Aorta (tissue), 5 donors: ENCODE measurements at places on chromosomes 4 and X.

- H3K36me3 ChIP-seq: no peaks in the 10 kb centered on the region
- H3K4me1 ChIP-seq: no peaks in the 10 kb centered on the region
- H3K27ac ChIP-seq: no peak overlapping the region
- no peaks in the 10 kb centered on the region for H3K27me3 ChIP-seq
Observed at GRCh38 chrX:16075087-16075486, 48.3 kb upstream of the GRPR start.

- no peak for DNase-seq
- peaks cover 2% of the 10 kb centered on the region for H3K4me1 ChIP-seq
- H3K27me3 ChIP-seq: no peaks in the 10 kb centered on the region
- peak overlapping the region; percentile 87 for H3K27ac ChIP-seq
- H3K36me3 ChIP-seq: no peaks in the 10 kb centered on the region
Observed at GRCh38 chr4:95537863-95538488, 10.8 kb downstream of the UNC5C start.

GRCh38 chr4:31290836-31291235, 570.7 kb downstream of the PCDH7 start:
- no peaks in the 10 kb centered on the region for H3K27me3 ChIP-seq
- no peak overlapping the region for H3K27ac ChIP-seq
- H3K4me1 ChIP-seq: no peaks in the 10 kb centered on the region
- no peak for DNase-seq
- no peaks in the 10 kb centered on the region for H3K36me3 ChIP-seq

DNA sequence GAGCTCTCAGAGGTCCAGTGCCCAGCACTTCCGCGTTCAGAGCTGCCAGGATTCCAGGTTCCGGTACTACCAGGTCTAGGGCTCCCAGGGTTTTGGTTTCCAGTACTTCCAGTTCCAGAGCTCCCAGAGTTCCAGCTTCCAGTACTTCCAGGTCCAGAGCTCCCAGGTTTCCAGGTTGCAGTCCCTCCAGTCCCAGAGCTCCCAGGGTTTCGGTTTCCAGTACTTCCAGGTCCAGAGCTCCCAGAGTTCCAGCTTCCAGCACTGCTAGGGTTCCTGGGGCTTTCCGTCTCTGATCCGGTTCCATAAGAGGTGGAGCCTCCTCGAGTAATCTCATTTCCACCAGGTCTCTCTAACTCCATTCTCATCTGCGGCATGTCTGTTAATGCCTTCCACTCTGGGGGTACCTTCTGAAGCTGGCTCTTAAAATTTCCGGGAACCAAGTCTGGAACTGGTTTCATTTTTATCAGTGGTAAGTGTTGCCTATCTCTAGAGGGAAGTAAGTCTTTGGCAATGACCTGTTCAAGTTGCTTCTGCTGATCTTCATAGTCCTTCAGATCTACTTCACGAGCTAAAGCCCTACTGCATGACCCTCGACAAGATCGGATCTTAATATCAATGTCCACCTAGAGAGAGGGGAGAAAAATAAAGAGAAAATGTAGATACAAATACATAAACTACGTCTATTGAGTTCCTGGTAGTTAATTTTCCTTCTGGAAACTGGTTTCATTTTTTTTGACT, 4.1 kb downstream of the FGA start:
- H3K27me3 ChIP-seq: no peaks in the 10 kb centered on the region
- H3K36me3 ChIP-seq: no peaks in the 10 kb centered on the region
- no peak overlapping the region for H3K27ac ChIP-seq
- H3K4me3 ChIP-seq: no peak overlapping the region
- no peaks in the 10 kb centered on the region for H3K4me1 ChIP-seq

DNA sequence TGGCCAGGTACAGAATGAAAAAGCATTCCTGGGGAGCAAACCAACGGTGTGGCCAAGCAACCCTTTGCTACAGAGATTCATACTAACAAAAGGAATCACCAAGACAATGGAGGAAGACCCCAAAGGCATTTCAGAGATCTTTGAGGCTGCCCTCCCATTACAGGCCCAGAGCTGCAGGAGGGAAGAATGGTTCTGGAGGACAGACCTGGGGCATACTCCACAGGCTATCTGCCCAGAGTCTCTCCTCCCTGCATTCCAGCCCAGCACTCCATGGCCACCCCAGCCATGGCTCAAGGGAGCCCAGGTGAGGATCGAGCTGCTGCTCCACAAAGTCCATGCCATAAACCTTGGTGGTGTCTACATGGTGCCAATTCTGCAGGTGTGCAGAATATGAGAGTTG, 81.9 kb downstream of the ATP11C start:
- H3K4me3 ChIP-seq: no peak overlapping the region
- H3K4me1 ChIP-seq: no peaks in the 10 kb centered on the region
- DNase-seq: no peak
- no peaks in the 10 kb centered on the region for H3K36me3 ChIP-seq

GRCh38 chrX:19990151-19990555, 708 bp downstream of the BCLAF3 start:
- H3K4me1 ChIP-seq: no peaks in the 10 kb centered on the region
- no peaks in the 10 kb centered on the region for H3K27me3 ChIP-seq
- H3K36me3 ChIP-seq: no peaks in the 10 kb centered on the region
- no peak overlapping the region for H3K27ac ChIP-seq
- no peak for DNase-seq

GRCh38 chr4:153765894-153766293, 6.1 kb upstream of the RNF175 start:
- DNase-seq: no peak
- no peaks in the 10 kb centered on the region for H3K36me3 ChIP-seq
- no peak overlapping the region for H3K27ac ChIP-seq
- no peak overlapping the region for H3K4me3 ChIP-seq

DNA sequence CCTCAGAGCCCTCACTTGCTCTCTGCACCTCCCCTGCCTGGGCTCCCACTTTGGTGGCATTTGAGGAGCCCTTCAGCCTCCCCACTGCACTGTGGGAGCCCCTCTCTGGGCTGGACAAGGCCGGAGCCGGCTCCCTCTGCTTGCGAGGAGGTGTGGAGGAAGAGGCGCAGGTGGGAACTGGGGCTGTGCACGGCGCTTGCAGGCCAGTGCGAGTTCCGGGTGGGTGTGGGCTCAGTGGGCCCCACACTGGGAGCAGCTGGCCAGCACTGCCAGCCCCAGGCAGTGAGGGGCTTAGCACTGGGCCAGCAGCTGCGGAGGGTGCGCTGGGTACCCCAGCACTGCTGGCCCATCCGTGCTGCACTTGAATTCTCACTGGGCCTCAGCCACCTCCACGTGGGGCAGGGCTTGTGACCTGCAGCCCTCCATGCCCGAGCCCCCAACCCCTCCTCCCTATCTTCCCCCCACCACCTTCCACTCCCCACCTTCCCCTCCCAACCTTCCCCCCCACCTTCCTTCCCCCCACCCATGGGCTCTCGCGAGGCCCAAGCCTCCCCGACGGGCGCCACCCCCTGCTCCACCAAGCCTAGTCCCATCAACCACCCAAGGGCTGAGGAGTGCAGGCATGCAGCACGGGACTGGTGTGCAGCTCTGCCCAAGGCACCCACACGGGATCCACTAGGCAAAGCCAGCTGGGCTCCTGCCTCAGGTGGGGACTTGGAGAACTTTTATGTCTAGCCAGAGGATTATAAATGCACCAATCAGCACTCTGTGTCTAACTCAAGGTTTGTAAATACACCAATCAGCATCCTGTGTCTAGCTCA, 113.5 kb upstream of the BEND4 start:
- H3K4me1 ChIP-seq: no peaks in the 10 kb centered on the region
- H3K36me3 ChIP-seq: no peaks in the 10 kb centered on the region
- H3K4me3 ChIP-seq: no peak overlapping the region
- H3K27ac ChIP-seq: no peak overlapping the region
- no peak for DNase-seq

DNA sequence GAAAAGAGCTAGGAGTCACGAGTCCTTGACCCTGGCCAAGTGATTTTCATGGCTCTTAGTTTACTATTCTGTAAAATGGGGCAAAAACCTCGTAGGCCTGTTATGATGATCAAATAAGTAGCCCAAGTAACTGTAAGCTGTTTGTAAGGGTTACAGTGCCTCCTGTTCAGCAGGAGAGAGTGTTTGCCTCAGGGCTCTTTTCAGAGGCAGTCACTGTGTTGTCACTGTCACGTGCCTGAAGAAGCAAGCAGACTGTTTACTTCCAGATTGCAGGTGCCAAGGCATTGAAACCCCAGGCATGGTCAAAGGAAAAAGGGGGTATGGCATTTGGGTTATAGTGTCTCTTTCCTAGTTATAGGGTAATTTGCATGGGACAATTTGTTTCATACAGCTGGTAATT, 4.5 kb downstream of the RAB39B start:
- DNase-seq: no peak
- H3K36me3 ChIP-seq: no peaks in the 10 kb centered on the region
- no peak overlapping the region for H3K4me3 ChIP-seq
- H3K4me1 ChIP-seq: no peaks in the 10 kb centered on the region
- H3K27ac ChIP-seq: no peak overlapping the region

- H3K27me3 ChIP-seq: peaks cover 3% of the 10 kb centered on the region
- DNase-seq: no peak
- no peaks in the 10 kb centered on the region for H3K4me1 ChIP-seq
- no peaks in the 10 kb centered on the region for H3K36me3 ChIP-seq
Observed at GRCh38 chr4:101948055-101948454, 157.5 kb downstream of the BANK1 start.

DNA sequence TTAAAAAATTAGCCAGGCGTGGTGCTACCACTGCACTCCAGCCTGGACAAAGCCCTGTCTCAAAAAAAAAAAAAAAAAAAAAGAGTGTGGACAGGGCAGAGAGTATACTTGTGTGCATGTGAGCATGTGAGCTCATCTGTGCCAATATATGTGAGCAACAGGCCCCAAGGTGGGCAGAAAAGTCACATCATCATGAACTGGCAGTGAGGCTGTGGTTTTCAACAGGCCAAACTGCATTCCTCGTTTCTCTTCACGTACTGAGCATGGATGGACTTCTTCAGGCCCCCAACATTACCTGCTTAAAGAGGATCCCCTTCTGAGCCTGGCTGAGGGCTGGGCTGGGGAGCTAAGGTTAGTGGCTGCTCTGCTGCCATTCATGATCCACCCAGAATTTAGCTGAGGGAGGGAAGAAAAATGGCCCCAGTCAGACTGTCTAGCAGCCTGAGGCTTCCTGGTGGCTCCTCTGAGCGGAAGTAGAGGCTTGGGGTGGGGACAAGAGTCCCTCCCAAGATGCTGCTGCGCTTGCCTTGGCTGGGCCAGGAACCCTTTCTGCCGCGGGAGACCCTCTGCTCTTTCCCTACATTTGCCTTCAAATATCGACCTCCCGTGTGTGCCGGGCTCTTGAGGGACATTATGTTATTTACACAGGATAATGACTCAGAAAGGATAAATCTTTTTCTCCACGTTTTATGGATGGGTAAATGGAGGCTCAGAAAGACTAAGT, 55.0 kb downstream of the DIPK2B start:
- no peak overlapping the region for H3K27ac ChIP-seq
- H3K4me3 ChIP-seq: no peak overlapping the region
- DNase-seq: no peak
- no peaks in the 10 kb centered on the region for H3K27me3 ChIP-seq
- H3K4me1 ChIP-seq: no peaks in the 10 kb centered on the region
- H3K36me3 ChIP-seq: no peaks in the 10 kb centered on the region

DNA sequence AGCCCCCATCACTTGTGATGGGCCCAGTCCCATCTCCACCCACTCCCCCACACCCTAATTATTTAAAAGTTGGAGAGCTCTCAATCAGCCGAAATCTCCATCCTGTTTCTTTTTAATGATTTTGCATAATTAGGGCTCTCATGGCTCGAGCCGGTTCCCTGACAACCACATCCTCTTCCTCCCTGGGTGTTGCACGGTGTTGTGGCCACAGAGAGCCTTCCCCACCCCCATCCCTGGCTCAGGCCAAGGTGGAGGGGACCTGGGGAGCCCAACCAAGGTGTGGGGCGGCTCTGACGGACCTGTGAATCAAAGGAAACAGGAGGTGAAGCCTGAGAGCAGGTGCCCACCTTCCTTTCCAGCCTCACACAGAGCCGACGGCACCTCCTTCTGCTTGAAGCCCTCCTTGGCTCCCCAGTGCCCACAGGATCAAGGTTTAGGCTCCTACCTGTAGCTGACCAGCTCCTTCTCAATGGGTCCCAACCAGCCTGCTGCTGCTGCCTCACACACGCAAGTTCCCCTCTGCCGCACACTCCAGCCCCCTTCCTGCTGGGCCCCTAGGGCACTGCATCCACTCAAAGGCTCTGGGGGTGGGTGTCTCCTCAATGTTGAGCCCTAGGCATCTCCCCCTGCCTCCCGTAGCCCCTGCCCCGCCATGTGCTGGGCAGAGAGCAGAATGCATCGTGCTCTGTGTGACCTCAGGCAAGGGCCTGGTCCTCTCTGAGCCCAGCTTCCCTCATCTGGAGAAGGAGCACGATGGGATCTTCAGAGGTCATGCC, 68.7 kb downstream of the WFS1 start:
- H3K27me3 ChIP-seq: no peaks in the 10 kb centered on the region
- H3K36me3 ChIP-seq: no peaks in the 10 kb centered on the region
- peak; percentile 61 for DNase-seq
- no peaks in the 10 kb centered on the region for H3K4me1 ChIP-seq
- H3K4me3 ChIP-seq: no peak overlapping the region

DNA sequence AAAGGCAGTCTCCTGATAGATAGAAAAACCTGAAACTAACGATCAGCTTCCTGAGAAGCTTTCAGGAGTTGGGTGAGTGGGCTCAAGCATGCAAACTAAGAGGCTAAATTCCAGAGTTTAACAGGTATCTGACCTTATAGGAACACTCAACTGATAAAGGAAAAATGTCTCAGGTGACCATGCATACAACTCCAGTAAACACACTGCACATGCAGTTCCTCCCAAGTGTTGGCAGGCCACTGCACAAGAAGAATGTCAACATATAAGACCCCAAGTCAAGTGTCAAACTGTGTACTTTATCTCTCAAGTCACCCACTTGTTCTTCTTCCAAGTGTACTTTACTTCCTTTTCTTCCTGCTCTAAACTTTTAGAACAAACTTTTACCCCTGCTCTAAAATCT, 981.2 kb downstream of the FAM133A start:
- H3K4me3 ChIP-seq: no peak overlapping the region

DNA sequence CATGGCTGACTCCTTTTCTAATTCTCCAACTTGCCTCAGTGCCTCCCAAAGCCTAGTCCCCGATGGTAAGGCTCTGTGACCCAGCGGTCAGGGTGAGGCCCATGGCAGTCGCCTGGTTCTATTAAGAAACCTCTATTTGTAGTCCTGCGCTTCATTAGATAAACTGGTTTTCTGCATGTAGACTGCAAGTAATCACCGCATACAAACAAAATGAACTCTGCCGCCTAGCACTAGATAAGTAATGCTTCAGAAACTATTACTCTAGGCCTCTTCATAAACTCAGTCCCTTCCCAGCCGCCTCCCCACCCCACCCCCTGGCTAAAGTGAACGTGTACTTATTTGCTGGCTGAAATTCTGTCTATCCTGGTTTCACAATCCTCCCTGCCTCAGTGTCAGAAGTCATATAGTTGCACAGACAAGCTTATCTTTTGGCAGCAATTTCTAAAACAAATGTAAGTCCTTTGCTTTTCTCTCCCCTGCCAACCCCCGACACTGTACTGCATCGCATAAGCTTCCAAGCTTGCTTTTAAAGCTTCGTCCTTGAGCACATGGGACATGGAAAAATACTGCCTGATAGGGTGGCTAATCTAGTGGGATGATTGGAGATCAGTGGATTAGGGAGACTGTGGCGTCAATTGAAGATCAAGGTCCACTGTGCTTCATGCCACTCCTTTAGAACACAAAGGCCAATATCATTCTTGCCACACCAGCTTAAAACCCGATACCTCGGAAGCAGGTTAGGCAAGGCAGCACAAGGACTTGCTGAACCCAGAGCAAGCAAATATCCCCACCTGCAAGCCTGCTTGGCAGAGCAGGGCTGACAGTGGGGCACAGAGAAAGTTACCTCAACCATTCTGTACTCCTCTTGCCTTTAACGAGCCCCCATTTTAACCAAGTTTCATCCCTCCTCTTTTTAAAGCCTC, 125.8 kb downstream of the IRF2 start:
- H3K36me3 ChIP-seq: no peaks in the 10 kb centered on the region
- no peaks in the 10 kb centered on the region for H3K27me3 ChIP-seq
- no peak overlapping the region for H3K4me3 ChIP-seq
- DNase-seq: no peak
- H3K27ac ChIP-seq: no peak overlapping the region
- H3K4me1 ChIP-seq: no peaks in the 10 kb centered on the region
